ENCODE measurements at places on chromosomes 1 and 21.

GRCh38 chr1:233790662-233791371, 113.7 kb upstream of the SLC35F3 start:
- DNase-seq = peak; percentile 27

DNA sequence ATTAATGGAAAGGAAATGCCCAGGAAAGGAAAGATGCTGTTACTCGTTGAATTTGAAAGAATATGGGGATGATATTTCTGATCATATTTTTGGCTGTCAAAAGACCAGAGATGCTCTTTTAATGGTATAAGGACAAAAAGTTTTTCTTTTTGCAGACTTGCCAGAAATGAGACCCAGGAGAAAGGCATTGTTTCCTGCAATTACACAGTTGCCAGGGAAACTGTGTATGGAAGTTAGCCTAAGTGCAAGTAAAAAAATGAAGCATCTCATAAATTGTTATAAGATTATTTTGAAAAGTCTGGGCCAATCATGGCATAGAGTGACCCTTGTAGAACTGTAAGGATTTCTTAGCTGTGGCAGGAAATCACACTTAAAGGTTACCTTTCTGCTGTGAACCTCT, 155.7 kb upstream of the BEND5 start:
- DNase-seq = no peak

DNA sequence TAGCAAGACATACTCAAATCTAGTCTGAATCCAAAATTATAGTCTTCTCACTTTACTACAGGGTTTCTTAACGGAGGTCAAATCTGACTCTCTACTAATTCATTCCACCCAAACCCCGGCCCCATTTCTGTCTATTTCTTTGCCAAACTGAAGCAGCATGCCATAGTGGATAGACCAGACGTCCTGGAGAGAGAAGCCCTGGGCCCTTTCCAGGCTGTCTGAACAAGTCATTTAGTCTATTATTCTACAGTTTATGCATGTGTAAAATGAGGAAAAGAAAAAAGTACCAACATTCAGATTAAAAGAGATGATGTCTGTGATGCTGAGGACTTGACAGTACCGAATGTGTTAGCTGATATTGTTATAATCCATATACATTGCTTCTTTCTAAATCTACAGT, 95.0 kb downstream of the GDAP2 start:
- no peak for DNase-seq

DNA sequence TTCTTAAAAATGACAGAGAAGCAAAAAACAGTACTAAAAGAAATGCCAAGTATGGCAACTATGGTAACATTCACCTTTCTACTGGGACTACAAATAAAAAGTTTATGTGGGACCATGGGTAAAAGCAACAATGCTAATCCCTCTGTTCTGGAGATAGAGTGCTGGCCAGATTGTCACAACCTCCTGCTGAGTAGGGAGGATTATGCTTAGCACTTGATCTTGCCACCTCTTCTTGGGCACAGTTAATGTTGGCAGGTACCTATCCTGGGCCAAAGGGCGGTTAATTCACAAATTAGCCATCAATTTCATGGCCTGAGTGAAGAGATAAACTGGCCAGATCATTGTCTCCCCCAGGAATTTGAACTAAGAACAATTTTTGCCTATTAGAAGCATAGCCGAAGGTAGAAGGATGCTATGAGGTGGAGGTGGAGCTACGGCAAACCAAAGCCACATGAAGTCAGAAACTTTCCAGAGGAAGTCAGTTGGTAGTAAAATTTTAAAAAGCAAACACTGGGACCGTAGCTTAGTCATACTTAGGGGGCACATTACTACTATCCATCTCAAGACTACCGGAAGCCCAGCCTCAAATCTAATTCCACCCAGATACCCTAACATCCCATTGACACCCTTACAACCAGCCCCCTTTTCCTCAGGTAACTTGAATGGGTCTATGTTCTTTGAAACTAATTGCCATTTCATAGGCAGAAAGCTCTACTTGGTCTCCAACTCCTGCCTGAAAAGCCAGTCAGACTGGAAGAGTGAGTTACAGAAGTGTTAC, 2.7 kb downstream of the SCYL3 start:
- peak; percentile 9 for DNase-seq

GRCh38 chr1:43611950-43612349, 38.0 kb upstream of the KDM4A start:
- DNase-seq = no peak

- no peak for DNase-seq
Measured at GRCh38 chr1:15148475-15148874, 5.1 kb upstream of the TMEM51 start.

DNA sequence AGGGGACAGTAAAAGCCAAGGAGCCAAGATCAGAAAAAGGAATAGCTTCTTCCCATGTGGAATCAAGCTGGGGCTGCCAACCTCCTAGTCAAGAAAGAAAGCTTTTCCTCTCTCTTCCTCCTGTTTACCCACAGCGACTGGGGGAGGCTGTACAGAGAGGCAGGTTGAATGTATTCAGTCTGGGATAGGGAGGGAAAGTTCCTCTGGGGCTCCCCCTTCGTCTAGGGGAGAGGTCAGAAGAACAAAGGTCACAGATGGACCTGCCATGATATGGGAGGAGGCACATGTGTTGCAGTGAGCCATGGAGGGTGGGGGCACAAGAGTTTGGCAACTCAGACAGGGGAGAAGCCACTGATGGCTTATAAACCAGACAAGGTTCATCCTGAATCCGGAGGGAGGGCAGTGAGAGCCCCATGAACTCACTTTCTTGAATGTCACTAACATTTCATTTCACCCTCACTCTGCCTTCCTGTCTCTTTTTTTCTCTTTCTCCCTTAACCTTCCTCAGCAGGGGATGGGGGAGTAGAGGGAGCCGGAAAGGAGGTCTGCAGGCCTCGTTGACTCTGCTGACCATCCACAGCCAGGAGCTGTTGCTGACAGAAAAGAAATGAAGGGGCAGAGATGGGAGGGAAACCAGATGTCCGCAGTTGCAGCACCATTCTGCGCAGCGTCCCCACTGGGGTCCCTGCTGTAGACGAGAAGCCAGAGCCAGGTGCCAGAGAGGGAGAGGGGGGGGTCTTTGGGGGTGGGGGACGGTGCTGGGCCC, 61.1 kb downstream of the PLXNA2 start:
- DNase-seq = no peak

DNA sequence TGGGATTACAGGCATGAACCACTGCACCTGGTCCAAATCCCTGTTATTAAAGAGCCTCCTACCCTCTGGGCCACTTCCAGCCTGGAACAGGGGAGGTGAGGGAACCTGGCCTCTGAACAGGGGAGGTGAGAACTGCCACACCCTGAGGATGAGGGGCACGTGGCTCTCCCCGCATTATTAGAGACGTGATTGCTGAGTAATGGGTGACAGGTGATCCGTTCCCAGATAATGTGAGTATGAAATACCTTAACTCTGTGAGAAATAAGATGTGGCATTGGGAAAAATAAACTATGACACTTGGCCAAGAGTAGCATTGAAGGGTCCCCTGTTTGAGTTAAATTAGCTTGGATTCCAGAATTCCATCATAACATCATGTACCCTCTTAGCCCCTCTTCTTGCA, 13.6 kb upstream of the SLC25A34 start:
- DNase-seq = no peak

DNA sequence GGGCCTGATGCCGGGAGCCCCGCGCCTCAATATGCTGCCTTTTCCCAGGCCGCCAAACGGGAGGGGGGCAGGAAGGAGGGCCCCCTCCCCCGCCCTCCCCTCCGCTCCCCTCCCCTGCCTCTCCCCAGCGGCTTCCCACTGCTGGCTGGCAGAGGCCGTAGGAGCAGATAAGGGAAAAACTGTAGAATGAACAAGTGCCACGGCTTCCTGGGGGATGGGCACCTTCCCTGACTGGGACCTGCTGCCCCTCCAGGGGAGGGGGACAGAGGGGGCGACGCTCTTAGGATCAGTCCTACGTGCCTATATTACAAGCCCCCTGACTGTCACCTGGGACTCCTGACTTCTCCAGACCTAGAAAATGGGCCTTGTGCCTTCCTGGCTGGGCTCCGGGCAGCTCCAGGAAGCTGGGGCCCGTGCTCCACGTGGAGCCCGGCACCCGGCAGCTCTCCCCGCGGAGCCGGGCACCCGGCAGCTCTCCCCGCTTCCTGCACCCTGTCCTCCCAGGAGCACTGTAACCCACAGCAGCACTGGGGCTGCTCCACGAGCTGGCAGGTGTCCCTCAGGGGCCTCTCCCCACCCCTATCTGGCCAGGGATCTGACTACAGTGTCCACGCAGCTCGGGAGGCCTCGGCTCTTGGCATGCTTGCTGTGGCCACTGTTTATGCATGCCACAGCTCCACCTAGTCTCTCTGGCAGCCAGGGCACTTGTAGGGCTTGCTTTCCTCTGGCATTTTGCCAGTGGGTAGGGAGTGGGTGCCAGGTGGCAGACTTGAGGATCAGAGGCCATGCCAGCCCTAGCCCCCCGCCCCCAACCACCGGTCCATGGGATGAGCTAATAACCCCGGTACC, 674 bp upstream of the HES5 start:
- no peak for DNase-seq

- peak; percentile 29 for DNase-seq
Measured at GRCh38 chr1:206824331-206824730, 41.1 kb upstream of the IL20 start.

- DNase-seq = no peak
Measured at GRCh38 chr1:2334366-2334765, 57.0 kb downstream of the MORN1 start.

GRCh38 chr1:34113887-34114286, 51.1 kb downstream of the CSMD2 start:
- DNase-seq = no peak

- DNase-seq = no peak
Measured at GRCh38 chr1:156898161-156898566, 4.6 kb downstream of the PEAR1 start.

DNA sequence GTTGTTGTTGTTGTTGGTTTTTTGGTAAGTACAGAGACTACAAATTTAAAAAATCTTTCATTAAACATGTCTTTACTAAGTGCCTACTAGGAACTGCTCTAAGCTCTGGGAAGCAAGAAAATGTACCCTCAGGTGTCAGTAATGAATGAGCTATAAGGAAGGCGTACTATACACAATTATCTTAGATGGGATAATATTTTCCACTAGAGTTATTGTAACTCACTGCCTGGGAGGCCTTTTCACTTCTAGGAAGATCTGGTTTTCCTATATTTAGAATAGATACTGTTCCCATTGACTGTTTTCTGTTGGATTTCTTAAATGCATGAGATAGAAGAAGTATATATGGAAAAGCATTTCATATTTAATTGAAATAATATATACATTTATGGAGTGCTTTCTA, 19.6 kb downstream of the CLIC4 start:
- DNase-seq = no peak

GRCh38 chr1:35111106-35111505, 31.9 kb downstream of the ZMYM1 start:
- DNase-seq = no peak

- no peak for DNase-seq
Measured at GRCh38 chr1:53076721-53077598, 14.9 kb downstream of the PODN start.

- peak; percentile 5 for DNase-seq
Measured at GRCh38 chr1:170593173-170594011, 61.4 kb downstream of the GORAB start.

DNA sequence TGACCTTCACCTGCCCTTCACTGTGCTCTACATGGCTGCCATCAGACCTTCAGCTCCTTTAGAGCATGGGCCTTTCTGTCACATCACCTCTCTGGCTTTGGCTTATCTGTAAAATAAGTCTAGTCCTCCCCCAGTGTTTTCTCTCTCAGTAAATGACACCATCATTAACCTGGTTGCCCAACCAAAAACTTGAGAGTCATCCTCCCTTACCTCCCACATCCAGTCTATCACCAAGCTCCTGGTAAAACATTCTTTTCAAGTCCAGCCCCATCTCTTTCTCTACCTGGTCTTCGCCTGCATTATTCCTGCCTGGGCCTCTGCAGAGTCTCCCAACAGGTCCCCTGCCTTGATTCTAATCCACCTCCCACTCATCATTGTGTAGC, 13.1 kb downstream of the SLC26A9 start:
- DNase-seq = no peak

GRCh38 chr1:66317248-66317515, 216.8 kb upstream of the SGIP1 start:
- DNase-seq = no peak

- DNase-seq = no peak
Measured at GRCh38 chr1:191714845-191715244, 443.4 kb upstream of the RGS18 start.
